ENCODE measurements at places on chromosomes 5 and 9. TPM values are rescaled to one million over a fixed set of nuclear protein-coding genes. Genes with fewer than 3 reads are reported as not detected.

DNA sequence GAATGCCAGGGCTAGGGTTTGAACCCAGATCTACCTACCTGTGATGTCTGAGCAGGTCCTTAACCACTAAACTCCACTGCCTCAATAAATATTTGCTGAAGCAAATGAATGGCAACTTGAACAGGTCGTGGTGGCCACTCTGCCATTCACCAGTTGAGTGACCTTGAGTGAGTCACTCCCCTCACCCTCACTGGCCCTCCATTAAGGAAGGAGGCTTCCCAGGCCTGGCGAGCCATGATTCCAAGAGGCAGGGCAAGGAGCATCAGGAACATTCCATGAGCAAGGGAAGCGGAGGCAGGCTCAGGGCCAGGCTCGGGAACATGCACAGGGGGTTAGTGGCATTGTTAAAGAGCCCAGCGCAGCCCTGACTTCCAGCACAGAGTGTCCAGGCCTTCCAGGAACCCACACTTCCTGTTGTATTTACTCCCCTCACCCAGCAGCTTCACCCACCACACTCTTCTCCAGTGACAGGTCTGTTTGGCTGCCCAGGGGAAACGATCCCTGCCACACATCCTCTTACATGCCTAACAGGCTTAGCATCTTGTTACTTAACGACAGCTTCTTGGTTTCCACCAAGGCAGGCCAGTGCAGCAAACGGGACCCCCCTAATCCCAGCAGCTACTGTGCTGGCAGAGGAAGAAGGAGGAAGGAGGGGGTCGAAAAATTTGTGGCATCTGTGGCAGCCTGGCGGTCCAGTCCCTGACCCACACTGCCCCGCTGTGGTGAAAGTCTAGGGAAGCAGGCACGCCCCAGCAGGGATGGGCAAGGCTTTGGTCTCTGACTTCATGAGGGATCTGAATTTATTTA is 43.7 kb upstream of the TTC1 start:
- peak; percentile 11 for DNase-seq
- no peaks in the 10 kb centered on the region for H3K36me3 ChIP-seq
- H3K27ac ChIP-seq: no peak overlapping the region
- no peaks in the 10 kb centered on the region for H3K4me1 ChIP-seq
- H3K27me3 ChIP-seq: peaks cover 24% of the 10 kb centered on the region
- no peak overlapping the region for H3K4me3 ChIP-seq

DNA sequence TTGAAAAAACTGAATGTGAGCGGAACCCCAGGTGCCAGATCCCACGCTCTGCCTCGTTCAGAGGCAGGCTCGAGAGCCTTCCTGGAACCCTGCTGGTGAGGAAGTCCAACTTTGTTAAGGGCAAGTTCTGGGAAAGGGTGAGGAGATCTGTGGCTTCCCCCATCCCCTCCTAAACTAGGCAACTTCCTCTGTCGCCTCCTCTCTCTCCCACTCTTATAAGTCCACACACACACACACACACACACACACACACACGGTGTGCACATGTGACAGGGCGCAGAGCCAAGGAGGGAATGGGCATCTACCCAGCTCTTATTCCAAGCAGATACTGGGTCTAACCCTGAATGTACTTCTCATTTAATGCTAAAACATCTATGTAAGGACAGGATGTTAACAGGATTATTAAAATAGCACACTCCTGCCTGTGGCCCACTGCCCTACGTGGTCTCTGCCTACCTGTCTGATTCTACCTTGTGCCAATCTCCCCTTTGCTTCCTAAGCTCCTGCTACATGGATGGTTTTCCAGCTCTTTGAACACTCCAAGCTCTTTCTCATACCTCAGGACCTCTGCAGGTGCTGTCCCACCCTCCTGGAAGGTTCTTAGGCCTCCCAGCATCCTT is 72.4 kb upstream of the FBXW11 start:
- H3K27ac ChIP-seq: peak overlapping the region; percentile 74
- DNase-seq: no peak
- H3K4me1 ChIP-seq: peaks cover 35% of the 10 kb centered on the region
- no peaks in the 10 kb centered on the region for H3K27me3 ChIP-seq
- no peak overlapping the region for H3K4me3 ChIP-seq

- peak overlapping the region; percentile 64 for H3K27ac ChIP-seq
- H3K4me3 ChIP-seq: no peak overlapping the region
- H3K4me1 ChIP-seq: peaks cover 43% of the 10 kb centered on the region
- H3K36me3 ChIP-seq: peaks cover 1% of the 10 kb centered on the region
- DNase-seq: no peak
Measured at GRCh38 chr5:126763371-126763770, 13.6 kb upstream of the LMNB1 start.

DNA sequence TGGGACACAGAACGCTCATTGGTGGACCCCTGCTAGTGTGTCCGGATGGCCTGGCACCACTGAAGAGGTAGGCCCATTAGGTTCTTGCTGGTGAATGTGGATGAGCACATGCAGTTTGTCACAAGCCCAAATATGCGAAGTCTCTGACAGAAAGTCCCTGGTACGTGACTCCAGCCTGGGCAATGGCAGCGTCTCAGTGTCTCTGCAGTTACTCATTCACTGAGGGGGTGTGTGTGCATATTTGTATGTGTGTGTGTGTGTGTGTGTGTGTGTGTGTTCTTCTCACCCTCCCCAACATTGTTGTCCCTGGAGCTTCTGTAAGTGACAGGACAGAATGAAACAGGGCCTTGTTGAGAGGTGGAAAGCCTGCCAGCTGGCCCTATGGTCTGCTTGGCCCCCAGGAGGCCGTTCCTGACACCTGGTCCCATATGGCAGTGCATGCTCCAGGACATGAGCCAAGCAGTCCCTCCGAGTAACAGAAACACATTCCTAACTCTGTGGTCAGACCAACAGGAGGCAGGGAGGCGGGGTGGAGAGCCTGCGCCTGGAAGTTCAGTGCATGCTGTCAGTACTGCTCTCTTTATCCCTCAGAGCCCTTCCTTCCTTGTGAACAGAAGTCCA is 169.9 kb downstream of the SLC28A3 start:
- H3K27ac ChIP-seq: no peak overlapping the region
- no peaks in the 10 kb centered on the region for H3K36me3 ChIP-seq
- H3K4me3 ChIP-seq: no peak overlapping the region
- no peak for DNase-seq
- peaks cover 4% of the 10 kb centered on the region for H3K4me1 ChIP-seq

DNA sequence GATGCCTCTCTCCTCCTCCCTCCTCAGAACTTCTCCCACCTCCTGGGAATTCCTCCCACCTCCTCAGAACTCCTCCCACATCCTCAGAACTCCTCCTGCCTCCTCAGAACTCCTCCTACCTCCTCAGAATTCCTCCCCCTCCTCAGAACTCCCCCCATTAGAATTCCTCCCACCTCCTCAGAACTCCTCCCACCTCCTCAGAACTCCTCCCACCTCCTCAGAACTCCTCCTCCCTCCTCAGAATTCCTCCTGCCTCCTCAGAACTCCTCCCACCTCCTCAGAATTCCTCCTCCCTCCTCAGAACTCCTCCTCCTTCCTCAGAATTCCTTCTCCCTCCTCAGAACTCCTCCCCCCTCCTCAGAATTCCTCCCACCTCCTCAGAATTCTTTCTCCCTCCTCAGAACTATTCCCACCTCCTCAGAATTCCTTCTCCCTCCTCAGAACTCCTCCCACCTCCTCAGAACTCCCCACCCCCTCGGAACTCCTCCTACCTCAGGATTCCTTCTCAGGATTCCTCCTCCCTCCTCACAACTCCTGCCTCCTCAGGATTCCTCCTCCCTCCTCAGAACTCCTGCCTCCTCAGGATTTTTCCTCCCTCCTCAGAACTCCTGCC is 23.9 kb downstream of the SLC46A2 start:
- no peaks in the 10 kb centered on the region for H3K27me3 ChIP-seq
- no peak overlapping the region for H3K4me3 ChIP-seq
- H3K4me1 ChIP-seq: peaks cover 21% of the 10 kb centered on the region
- H3K36me3 ChIP-seq: peaks cover 4% of the 10 kb centered on the region

Gene AMBP
- not detected for total RNA-seq
